ENCODE measurements at places on chromosomes 7 and 10.

- peak; percentile 92 for DNase-seq
These were observed 984 bp downstream of the SMURF1 start for GRCh38 chr7:99142727-99143520.

DNA sequence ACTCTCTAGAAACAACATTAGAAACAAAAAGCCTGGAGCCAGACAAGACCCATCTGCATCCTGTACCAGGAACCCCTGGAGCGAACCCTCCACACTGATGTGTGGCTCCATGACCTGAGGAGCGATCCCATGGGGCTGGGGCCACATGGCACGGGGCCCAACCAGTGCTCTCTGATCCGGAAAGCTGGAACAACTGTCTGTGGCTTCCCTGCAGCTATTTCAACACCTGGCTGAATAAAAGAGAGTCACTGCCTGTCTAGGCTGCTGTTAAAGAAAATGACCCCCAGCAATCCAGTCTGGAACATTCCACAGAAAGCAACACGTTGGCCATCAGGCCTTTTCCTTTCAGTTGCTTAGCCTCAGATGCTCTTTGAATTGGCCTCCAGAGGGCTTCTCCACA lies 20.9 kb downstream of the UROS start:
- no peak for DNase-seq

- DNase-seq = no peak
These were observed 164.6 kb upstream of the KCTD7 start for GRCh38 chr7:66464059-66464458.

- peak; percentile 34 for DNase-seq
These were observed 411.5 kb upstream of the ZMIZ1 start for GRCh38 chr10:78657163-78657861.

DNA sequence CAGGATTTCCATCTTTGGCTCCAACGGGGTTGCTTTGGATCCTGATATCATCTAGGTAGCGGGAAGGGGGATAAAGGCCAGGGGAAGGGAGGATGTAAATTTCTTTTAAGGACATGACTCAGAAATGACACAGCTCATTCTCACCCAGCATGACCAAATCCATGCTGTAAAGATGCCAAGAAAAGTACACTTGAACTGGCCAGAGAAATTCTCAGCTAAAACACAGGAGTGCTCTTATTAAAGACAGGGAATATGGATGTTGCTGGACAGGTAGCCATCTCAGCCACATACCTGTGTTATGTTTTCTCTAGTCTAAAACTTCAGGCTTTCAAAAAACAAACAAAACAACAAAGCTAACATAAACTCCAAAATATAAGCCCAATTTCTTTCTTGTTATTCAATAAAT lies 68.3 kb downstream of the NAMPT start:
- DNase-seq = no peak
